ENCODE measurements at places on chromosomes 12 and 14.

DNA sequence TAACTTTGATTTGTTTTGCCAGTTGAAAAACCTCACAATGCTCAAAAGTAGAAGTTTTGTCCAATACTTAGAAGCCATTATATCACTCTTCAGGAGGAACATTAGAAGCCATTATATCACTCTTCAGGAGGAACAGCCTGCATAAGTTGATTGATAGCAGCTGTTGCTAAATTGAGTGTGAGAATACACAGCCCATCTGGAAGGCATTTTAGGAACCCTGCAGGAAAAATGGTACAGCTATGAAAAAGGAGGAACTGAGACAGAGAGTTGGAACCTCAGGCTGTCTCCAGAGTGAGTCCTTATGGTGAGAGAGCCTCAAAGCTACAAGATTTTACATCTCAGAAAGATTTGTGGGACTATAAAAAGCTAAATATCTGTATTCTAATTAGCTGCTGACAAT lies 207.0 kb downstream of the MYRFL start:
- no peak for DNase-seq

- peak; percentile 28 for DNase-seq
Measured at GRCh38 chr12:47032644-47033043, 46.8 kb upstream of the PCED1B start.

DNA sequence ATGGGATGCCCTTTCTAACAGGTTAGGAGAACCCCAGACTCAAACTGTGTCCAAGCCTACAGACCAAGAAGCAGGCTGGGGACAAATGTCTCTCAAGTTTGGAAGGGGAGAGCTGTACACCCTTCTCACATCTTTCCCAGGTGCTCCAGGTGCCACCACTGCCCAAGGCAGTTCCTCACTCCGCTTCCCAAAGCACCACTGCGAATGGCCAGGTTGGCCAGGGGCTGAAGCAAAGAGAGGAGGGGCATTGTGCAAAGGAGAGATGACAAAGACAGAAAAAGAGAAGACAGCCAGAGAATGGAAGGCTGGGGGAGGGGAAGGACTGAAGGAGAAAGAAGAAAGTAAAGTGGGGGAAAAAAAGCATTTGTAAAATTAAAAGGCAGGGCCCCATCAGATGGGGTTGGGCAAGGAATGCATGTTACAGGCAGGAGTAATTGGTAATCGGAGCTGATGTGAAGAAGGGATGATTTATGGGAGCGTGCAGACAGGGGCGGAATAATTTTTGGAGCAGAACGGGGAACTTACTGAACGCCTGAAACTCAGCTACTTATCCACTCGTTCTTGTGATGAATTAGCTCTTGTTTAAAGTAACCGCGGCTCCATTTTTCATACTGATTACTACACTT lies 165.8 kb downstream of the ESRRB start:
- no peak for DNase-seq

DNA sequence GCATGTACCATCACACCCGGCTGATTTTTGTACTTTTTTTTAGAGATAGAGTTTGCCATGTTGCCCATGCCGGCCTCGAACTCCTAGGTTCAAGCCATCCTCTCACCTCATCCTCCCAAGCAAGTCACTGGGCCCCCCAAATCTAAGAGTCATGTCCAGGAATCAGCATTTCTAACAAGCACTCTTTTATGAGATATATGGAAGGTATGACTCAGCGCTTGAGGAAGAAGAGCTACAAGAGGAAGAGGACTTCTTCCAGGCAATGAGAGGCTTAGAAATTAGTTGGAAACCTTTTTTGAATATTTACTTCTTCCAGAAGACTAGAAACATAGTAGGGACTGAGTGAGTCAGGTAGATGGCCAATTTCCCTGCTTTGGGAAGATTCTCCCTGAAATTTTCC lies 114.5 kb downstream of the HMGA2 start:
- DNase-seq, result no peak

GRCh38 chr12:68286396-68286795 lies 33.0 kb upstream of the IL22 start:
- no peak for DNase-seq

GRCh38 chr12:52241205-52241842 lies 8.3 kb downstream of the KRT7 start:
- no peak for DNase-seq

DNA sequence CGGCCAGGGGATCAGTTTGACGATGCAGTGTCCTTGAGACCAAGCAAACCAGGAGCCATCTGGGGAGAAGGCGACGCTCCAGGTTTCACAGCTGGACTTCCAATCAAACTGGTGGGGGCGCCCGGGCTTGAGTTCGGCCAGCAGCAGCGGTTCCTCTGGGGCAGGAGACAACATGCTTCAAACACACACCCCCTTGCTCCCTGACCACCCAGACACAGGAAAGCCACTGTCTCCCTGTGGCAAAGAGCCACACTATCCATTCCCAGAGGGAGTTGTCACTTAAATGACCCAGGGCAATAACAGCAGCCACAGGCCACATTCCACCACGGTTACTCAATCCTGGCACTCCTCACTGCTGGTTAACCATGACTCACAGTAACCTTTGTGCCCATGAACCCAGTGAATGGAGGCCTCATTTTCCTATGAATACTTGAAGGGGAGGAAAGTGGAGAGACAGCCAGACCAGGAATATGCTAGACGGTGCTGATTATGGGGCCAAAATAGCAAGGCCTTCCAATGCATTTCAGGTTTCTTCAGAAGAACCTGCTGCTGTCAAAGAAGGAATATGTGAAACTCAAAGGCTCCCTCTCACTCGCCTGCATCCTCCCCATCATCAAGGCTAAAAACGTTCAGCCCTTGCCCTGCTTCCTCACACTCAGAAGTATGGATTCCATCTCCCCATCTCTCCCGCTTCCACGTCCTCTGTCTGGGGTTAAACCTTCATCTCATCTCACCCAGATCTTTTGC lies 8.5 kb downstream of the WSB2 start:
- no peak for DNase-seq

DNA sequence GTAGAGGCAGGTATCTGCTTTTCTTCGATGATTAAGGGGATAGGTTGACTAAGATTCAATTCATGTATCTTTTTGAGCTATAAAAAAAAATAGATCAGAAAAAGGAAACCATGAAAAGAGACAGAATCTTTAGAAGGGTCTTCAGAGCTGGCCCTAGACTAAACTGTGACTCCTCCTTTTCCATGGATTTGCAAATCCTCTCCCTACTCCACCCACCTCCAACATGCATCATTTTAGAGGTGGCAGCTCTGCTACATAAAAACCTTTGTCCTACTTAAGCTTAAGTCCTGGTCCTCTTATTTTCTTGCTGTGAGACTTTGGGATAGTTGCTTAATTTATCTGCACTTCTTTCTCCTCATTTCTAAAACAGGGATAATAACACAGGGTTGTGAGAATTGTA lies 48.4 kb upstream of the LIMA1 start:
- DNase-seq, result no peak

- DNase-seq, result no peak
Measured at GRCh38 chr12:97288531-97288930, 174.1 kb upstream of the RMST start.

DNA sequence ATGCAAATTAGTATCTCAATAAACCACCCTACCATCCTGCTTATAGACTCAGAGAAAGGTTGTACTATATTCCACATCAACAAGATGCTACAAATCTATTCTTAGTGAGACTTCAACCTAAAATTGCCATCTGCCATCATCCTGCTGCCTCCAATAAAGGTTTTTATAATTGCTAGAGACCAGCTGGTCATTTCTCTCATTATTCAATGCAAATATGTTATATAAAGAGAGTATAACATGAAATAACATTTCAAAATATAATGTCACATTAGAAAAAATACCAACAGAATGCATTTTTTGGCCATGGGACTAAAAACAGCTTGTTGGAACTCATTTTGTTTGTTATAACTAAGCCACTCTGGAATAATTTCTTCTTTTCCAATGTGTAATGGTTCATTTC lies 247.3 kb downstream of the LRIG3 start:
- DNase-seq, result no peak

DNA sequence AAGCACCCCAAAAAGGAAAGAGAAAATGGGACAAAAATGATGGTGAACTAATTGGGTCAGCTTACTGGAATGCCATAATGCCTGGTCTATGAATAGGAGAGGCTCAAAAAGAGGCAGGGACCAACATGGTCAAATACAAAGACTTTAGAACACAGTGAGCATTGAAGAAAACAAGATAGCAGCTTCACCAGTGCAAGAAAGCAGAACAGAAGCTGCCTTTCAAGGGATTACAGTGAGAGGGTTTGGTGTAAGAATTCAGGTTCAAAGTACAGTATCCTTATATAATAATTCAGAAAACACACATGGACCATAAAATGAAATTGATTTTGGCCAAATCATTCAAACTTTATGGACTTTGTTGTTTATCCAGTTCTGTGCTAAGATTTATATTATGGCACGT lies 162.1 kb downstream of the NAV3 start:
- DNase-seq, result no peak

- DNase-seq, result no peak
Measured at GRCh38 chr12:30914986-30915591, 11.5 kb upstream of the TSPAN11 start.

- no peak for DNase-seq
Measured at GRCh38 chr12:124006846-124007713, 34.1 kb downstream of the ZNF664 start.

- no peak for DNase-seq
Measured at GRCh38 chr14:95695913-95696312, 9.7 kb downstream of the TCL1B start.

GRCh38 chr12:70402597-70402996 lies 36.5 kb downstream of the KCNMB4 start:
- no peak for DNase-seq

- DNase-seq, result no peak
Measured at GRCh38 chr14:37655418-37655817, 60.0 kb downstream of the TTC6 start.

DNA sequence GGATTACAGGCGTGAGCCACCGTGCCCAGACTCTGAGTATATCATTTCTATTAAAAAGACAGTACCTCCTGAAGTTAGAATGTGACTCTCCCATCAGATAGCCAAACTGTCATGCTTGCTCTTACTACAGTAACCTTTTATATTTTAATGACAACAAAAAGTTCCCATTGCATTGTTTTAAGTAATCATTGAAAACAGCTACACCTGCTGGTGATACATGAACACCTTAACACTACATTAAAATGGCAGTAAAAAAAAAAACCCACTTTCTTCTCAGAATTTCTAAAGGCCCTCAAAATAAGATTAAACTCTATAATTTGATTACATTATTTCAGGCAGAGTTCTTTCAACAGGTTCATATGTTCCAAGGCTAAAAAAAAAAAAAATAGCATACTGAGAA lies 76.7 kb downstream of the SH2B3 start:
- no peak for DNase-seq

DNA sequence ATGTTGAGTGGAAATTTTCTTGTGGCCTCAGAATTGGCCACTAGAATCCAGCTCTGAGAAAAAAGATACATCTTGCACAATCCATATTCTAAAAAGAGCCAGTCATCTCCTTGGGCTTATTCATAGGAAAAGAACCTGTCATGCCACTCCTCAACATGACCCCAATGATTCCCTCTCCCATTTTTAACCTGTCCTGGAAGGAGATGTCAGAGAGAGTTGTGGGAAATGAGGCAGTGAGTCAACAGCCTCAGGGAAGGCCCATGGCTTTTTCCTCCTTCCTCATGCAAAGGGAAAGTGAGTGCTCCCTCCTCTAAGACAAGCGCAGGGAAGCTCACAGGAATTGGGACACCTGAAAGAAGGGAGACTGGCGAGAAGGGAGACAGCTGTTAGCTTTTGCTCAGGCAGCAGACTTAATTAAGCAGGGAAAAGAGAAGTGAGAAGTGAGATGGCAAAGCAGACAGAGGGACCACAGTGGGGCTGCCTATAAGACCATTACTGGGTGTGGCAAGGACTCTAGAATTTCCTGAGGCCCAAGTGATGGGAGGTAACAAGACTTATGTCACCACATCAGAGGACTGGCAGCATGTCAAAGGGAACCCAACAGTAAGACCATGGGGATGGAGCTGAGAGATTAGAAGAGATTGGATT lies 10.2 kb upstream of the DHRS7 start:
- DNase-seq, result no peak

DNA sequence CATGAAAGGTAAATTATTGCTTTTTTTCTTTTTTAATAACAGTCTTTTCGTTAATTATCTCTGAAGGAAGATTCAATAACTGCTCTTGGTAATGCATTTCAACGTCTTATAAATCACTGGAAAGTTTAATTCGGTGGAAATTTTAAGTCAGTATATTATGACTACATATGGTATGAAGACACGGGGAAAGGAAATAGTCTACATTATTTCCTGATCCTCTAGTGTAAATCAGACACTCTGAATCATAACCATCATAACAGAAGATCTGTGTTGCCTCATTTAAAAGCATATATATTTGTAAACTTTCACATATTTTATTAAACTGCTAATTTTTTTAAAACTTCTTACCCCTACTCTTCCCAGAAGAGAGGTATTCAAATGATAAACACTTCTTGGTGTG lies 53.7 kb downstream of the EFCAB11 start:
- no peak for DNase-seq

DNA sequence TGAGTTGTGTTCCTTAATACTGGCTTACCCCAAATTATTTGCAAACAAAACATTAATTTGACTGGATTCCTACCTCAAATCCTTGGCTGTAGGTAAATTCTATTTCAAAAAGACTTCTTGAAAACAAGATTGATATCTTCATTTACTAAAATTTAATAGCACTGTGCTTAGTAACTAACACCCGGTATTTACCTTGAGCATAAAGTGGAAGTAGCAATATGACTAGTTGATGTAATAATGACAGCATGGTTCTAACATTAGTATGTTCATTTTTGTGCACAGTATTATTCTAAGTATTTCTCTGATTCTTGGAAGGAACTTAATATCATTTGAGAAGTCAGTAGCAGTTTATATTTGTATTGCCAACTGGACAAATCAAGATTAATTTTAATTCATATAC lies 96.8 kb downstream of the PPHLN1 start:
- no peak for DNase-seq

GRCh38 chr14:96338551-96338950 lies 24.6 kb downstream of the ATG2B start:
- no peak for DNase-seq

- no peak for DNase-seq
Measured at GRCh38 chr12:25518512-25518911, 34.6 kb downstream of the LMNTD1 start.

DNA sequence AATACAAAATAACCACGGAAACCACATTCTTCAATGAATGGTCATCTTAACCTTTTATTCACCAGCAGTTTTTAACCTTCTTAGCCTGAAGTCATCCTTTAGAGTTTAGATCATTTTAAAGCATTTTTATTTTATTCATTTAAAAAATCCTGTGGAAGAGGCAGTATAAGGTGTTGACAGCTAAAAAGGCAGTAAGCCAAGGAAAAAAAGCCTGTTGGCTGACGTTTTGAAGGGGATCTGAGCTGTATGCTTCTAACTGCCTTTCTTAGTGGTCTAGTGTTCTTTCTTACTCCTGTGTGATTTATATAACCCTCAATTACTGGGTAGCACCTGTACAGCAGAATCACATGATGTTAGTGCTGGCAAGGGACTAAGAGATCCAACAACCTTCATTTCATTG lies 438.3 kb upstream of the SEL1L start:
- DNase-seq, result no peak

All from NCI-H2029 (cell line).